M059J (cell line): ENCODE measurements at places on chromosomes 13 and 19. TPM values are rescaled to one million over a fixed set of nuclear protein-coding genes. Genes with fewer than 3 reads are reported as not detected.

The RFPL4A gene
- not detected in 2 replicates for total RNA-seq

The SIGLEC11 gene
- not detected in 2 replicates for total RNA-seq

The KLF2 gene
- total RNA-seq, result 3.1 and 4.0 TPM in 2 replicates

The ZSWIM9 gene
- total RNA-seq, result 0.52 and 1.6 TPM in 2 replicates

DNA sequence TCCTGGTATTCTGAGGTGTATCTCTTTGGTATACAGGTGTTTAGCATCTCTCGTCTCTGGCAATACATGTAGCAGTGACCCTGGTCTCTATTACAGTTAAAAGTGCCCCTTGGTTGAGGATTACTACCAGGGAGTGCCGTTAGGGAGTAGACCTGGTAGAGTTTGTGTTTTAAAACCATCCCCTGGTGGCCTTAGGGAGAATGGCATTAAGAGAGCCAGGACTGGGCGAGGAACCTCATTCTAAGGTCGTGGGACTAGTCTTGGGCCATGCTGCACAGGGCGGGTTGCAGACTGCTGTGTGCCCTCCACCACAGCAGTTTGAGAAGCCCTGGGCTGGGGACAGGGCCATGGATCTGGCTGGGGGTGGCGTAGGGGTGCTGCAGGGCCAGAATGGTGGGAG, 35.0 kb downstream of the B3GLCT start:
- DNase-seq, result peak; percentile 5

- DNase-seq, result no peak
These were observed 2673.8 kb downstream of the PCDH9 start for GRCh38 chr13:64556376-64556775.

GRCh38 chr13:99992949-99993351, 11.4 kb downstream of the ZIC2 start:
- DNase-seq, result no peak

The PTPRH gene
- 0.79 and 1.5 TPM in 2 replicates for total RNA-seq

GRCh38 chr19:31271306-31271911, 77.8 kb downstream of the TSHZ3 start:
- DNase-seq, result no peak

GRCh38 chr13:98454389-98454881, 122.5 kb downstream of the STK24 start:
- DNase-seq, result peak; percentile 73

The LHB gene
- 1.8 TPM in 1 of 2 replicates, not detected in the other for total RNA-seq

The C5AR2 gene
- 0.39 and 0.91 TPM in 2 replicates for total RNA-seq
